Aortic smooth muscle cell (primary cell): ENCODE measurements at places on chromosomes 2 and 18. TPM values are rescaled to one million over a fixed set of nuclear protein-coding genes. Genes with fewer than 3 reads are reported as not detected.

Gene SCYGR5
- not detected in 2 replicates for total RNA-seq

Gene EPAS1
- 70.4 and 99.0 TPM in 2 replicates for total RNA-seq

Gene ODC1
- 202 and 227 TPM in 2 replicates for total RNA-seq

Gene APOB
- under 0.01 TPM in 2 replicates for total RNA-seq

Gene COL4A4
- 22.1 and 33.4 TPM in 2 replicates for total RNA-seq

Gene SGO2
- total RNA-seq: 6.0 and 10.0 TPM in 2 replicates

Gene GPAT2
- 4.5 and 5.8 TPM in 2 replicates for total RNA-seq

Gene TCF23
- not detected in 2 replicates for total RNA-seq

Gene STAM2
- 40.3 and 48.8 TPM in 2 replicates for total RNA-seq

Gene HOXD11
- total RNA-seq: not detected in 2 replicates

Gene AQP12A
- not detected in 2 replicates for total RNA-seq

Gene MAP2
- total RNA-seq: 7.1 and 23.7 TPM in 2 replicates

Gene CNTNAP5
- not detected in 2 replicates for total RNA-seq
